ENCODE measurements at places on chromosomes 11 and 22. TPM values are rescaled to one million over a fixed set of nuclear protein-coding genes. Genes with fewer than 3 reads are reported as not detected.
A peak's percentile ranks its signal among the peaks of the same experiment; 100 is the strongest.

The RCN1 gene
- 28.4 TPM for total RNA-seq

DNA sequence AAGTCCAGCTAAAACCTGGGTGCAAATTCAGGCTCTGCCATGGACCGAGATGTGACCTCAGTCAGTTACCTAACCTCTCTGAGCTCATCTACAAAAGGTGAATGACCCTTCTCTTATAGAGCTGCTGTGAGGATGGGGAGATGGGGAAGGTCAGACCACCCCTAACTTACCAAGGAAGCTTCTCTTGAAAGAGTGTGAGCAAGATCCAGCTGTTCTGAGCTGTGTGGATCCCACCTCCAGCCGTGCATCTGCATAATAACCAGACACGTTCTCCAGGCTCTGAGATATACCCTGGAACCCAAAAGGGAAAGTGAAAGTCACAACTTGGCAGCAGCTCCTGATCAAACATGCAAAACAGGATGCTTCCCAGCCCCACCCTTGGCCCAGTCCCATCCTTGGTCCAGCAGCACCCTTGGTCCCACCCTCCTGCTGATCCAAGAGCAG is at the start of gene APOL3:
TSS of gene APOL3 (minus strand) at position 257 of the 444 bp plus-strand sequence. CDS start 11,700 bp downstream, outside the sequence.
- H3K27ac ChIP-seq: peak within 1 kb of the TSS; percentile 91
- H3K4me3 ChIP-seq: peak within 1 kb of the TSS; percentile 98
- peak; percentile 34 for DNase-seq
- H3K27me3 ChIP-seq: no peaks in the 10 kb centered on the region
- H3K4me1 ChIP-seq: peaks cover 98% of the 10 kb centered on the region

GRCh38 chr11:80650966-80651365 is 1210.1 kb upstream of the TENM4 start:
- H3K4me1 ChIP-seq: no peaks in the 10 kb centered on the region
- H3K4me3 ChIP-seq: no peak overlapping the region
- no peak overlapping the region for H3K27ac ChIP-seq
- no peaks in the 10 kb centered on the region for H3K27me3 ChIP-seq
- DNase-seq: no peak
- H3K36me3 ChIP-seq: no peaks in the 10 kb centered on the region

- H3K27me3 ChIP-seq: no peaks in the 10 kb centered on the region
- no peak overlapping the region for H3K27ac ChIP-seq
- peaks cover 12% of the 10 kb centered on the region for H3K4me1 ChIP-seq
- H3K36me3 ChIP-seq: no peaks in the 10 kb centered on the region
These were observed 44.3 kb downstream of the NNMT start for GRCh38 chr11:114340311-114341131.

- no peaks in the 10 kb centered on the region for H3K36me3 ChIP-seq
- H3K27ac ChIP-seq: peak overlapping the region; percentile 48
- H3K4me1 ChIP-seq: peaks cover 20% of the 10 kb centered on the region
- peak; percentile 3 for DNase-seq
- H3K27me3 ChIP-seq: no peaks in the 10 kb centered on the region
- no peak overlapping the region for H3K4me3 ChIP-seq
These were observed 54.2 kb downstream of the SLC25A17 start for GRCh38 chr22:40764763-40765441.

- DNase-seq: no peak
- H3K36me3 ChIP-seq: no peaks in the 10 kb centered on the region
- no peaks in the 10 kb centered on the region for H3K4me1 ChIP-seq
- no peak overlapping the region for H3K27ac ChIP-seq
- no peak overlapping the region for H3K4me3 ChIP-seq
These were observed 1185.3 kb downstream of the JRKL start for GRCh38 chr11:97574976-97575665.

GRCh38 chr11:70557742-70558485 is 159.6 kb downstream of the CTTN start:
- H3K4me3 ChIP-seq: no peak overlapping the region
- no peak overlapping the region for H3K27ac ChIP-seq
- no peak for DNase-seq
- no peaks in the 10 kb centered on the region for H3K4me1 ChIP-seq
- H3K36me3 ChIP-seq: no peaks in the 10 kb centered on the region

- no peak overlapping the region for H3K4me3 ChIP-seq
- H3K27ac ChIP-seq: no peak overlapping the region
These were observed 75.0 kb upstream of the AMPD3 start for GRCh38 chr11:10379871-10380568.

The PATE2 gene
- total RNA-seq: not detected

The HEPACAM gene
- total RNA-seq: not detected

- no peaks in the 10 kb centered on the region for H3K36me3 ChIP-seq
- no peaks in the 10 kb centered on the region for H3K4me1 ChIP-seq
- no peak overlapping the region for H3K4me3 ChIP-seq
- no peak overlapping the region for H3K27ac ChIP-seq
These were observed 1259.7 kb upstream of the RAG2 start for GRCh38 chr11:37857726-37858125.

DNA sequence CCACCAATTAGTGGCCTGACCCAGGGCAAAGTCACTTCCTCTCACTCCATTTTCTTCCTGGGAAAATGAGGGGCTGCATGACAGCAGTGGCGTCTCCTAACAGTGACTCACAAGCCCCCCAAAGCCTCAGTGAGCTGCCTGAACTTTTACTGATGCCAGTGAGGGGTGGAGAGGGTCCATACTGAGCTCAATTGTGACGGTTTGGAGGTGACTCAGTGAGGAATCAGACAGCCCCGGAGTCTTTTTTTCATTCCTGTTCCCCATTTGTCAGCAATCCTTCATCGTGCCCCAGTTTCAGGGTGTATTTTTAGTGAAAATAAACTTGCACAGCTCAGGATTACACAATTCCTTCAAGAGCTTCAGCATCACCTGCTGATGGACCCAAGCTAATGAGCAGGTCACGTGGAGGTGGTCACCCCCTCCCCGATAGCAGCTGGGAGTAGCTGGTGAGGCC is 30.1 kb upstream of the RASD2 start:
- no peak overlapping the region for H3K27ac ChIP-seq
- DNase-seq: no peak
- H3K4me1 ChIP-seq: no peaks in the 10 kb centered on the region
- peaks cover 21% of the 10 kb centered on the region for H3K27me3 ChIP-seq
- no peaks in the 10 kb centered on the region for H3K36me3 ChIP-seq

DNA sequence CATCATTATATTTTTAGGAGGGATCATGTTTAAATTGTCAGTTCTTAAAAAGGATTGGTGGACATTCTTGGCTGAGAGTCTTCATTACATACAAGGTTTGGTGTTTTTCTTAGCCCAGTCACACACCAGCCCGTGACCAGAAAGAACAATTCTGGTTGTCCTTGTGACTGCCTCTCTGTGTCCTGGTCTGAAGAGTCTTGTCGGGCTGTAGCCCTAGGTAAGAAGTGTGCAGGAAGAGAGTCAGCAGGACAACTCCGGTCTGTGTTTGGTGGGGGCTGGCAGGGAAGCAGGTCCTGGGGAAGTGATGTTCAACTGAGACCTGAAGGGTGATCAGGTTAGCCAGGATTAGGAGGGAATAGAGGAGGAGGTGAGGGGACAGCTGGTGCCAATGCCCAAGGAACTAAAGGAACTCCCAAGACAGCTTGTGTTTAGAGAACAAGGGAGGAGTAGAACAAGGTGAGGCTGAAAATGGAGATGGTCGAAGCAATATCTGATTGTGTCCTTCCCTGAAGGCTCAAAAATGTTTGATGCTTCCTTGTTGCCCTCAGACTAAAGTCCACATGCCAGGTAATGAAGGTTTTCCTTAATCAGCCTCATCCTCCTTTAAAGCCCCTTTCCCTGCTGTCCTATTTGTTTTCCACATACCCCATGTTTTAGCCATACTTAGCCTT is 65.3 kb upstream of the ADORA2A start:
- H3K27ac ChIP-seq: no peak overlapping the region
- no peak for DNase-seq
- H3K4me3 ChIP-seq: no peak overlapping the region
- H3K27me3 ChIP-seq: no peaks in the 10 kb centered on the region

DNA sequence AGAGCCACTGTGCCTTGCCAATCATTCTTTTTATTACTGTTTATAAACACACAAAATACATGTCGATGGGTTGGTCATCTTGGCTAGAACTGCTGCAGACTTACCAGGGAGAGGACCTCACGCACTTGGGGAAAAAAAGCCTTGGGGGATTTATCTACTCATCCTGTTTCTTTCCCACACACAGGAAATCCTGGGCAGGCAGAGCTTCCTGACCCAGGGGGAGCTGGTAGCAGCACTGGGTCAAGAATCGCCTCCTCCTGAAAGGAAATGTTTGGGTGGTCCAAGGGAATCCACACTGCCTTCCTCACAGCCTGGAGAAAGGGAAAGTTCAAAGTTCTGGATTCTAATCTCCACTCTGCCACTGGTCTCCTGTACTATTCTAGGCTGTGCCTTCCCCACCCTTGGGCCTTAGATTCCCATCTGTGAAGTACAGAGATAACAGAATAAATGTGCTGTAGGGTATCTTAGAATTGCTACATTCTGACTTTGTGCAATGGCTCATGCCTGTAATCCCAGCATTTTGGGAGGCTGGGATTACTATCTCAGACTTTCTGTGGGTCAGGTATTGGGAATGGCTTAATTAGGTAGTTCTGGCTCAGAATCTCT is 31.2 kb upstream of the SMTN start:
- no peak overlapping the region for H3K27ac ChIP-seq
- DNase-seq: no peak

DNA sequence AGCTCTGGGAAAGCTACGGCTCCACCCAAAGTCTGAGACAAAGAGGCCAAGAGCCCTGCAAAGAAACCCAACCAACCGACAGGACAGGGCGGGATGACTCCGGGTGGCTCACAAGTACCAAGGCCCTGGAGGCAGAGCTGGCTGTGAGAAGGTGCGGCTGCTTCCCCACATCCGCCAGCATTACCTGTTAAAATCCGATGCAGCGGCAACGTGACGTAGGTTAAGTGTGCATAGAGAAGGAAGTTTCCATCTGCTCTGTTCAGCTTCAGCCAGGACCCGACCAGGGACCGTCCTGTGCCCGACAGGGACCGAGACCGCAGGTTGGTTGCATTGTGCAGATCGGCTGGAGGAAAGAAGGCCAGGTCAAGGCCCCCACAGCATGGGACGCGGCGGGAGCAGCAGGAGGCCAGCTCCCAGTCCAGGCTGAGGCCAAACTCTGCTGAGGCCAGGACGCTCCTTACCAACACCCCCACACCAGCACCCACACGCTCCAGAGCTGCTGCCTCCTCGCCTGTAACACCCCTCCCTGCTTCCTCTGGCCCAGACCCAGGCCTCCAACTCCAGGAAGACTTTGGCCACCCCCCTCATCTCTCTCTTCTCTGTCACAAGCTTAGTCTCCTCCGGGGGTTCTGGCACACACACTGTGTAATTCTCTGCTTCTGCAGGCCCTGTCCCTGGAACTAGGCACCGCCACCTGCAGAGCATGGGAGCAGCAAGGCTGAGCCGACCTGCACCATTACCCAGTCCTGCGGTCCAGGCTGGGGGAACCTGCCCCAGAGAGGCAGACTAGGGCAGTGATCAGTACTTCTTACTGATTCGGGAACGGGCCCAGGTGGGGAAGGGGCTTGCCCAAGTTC is 34.1 kb downstream of the NUP50 start:
- no peaks in the 10 kb centered on the region for H3K36me3 ChIP-seq
- DNase-seq: no peak
- no peaks in the 10 kb centered on the region for H3K27me3 ChIP-seq
- no peak overlapping the region for H3K27ac ChIP-seq
- H3K4me1 ChIP-seq: no peaks in the 10 kb centered on the region

The VPREB3 gene
- 1.7 TPM for total RNA-seq

The ACRV1 gene
- 0.23 TPM for total RNA-seq

GRCh38 chr11:76629116-76629852 is 41.3 kb downstream of the LRRC32 start:
- H3K4me1 ChIP-seq: peaks cover 49% of the 10 kb centered on the region
- DNase-seq: peak; percentile 51
- H3K36me3 ChIP-seq: peaks cover 9% of the 10 kb centered on the region
- H3K27ac ChIP-seq: peak overlapping the region; percentile 79

- peaks cover 10% of the 10 kb centered on the region for H3K36me3 ChIP-seq
- H3K27me3 ChIP-seq: no peaks in the 10 kb centered on the region
- no peak overlapping the region for H3K4me3 ChIP-seq
- H3K27ac ChIP-seq: no peak overlapping the region
- no peaks in the 10 kb centered on the region for H3K4me1 ChIP-seq
- DNase-seq: no peak
These were observed 45.6 kb downstream of the IGSF9B start for GRCh38 chr11:133911171-133911570.

GRCh38 chr11:2963761-2964160 is 28.4 kb downstream of the NAP1L4 start:
- H3K4me1 ChIP-seq: peaks cover 44% of the 10 kb centered on the region
- H3K4me3 ChIP-seq: no peak overlapping the region
- no peak overlapping the region for H3K27ac ChIP-seq
- no peak for DNase-seq
- no peaks in the 10 kb centered on the region for H3K27me3 ChIP-seq

DNA sequence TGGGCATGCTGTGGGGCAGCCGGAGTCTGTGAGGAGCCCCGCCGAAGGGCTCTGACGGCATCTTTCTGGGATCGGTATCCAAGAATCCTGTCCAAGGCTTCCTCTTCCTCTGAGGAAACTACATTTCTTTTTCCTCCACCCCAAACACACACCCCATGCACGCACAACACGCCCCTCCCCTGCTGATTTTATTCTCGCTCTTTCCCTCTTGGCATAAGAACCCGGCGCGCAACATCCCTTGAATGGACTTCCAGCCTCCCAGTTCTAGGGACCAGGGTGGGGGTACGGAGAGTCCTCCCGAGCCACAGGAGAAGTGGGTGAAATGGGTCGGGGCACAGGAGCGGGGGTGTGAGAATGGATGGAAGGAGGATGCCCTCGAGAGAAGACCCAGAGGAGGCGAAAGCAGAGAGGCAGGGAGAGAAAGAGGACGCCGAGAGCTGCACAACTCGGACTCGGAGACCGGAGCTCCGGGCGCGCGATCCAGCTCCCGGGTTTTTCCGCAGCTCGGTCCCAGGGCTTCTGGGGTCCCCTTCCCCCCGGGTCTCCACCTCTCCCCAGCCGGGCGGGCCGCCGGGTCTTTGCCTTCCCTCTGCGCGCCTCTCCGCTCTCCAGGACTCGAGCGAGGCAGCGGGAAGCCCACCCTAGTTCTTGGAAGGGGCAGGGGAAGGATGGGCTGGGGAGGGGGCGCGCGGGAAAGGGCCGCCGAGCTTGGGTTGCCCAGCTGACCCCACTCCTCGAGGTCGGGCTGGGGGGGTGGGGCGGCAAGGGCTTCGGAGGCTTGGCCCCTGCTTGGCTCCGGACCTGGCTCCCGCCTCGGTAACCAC is 1.5 kb upstream of the LARGE1 start:
- H3K4me3 ChIP-seq: peak overlapping the region; percentile 75
- peaks cover 65% of the 10 kb centered on the region for H3K27me3 ChIP-seq
- H3K27ac ChIP-seq: peak overlapping the region; percentile 33
- H3K4me1 ChIP-seq: peaks cover 17% of the 10 kb centered on the region

GRCh38 chr11:2304506-2305139 is 2.8 kb downstream of the TSPAN32 start:
- no peaks in the 10 kb centered on the region for H3K27me3 ChIP-seq
- no peak overlapping the region for H3K27ac ChIP-seq
- no peaks in the 10 kb centered on the region for H3K36me3 ChIP-seq
- H3K4me1 ChIP-seq: peaks cover 28% of the 10 kb centered on the region
- DNase-seq: no peak
- H3K4me3 ChIP-seq: peak overlapping the region; percentile 11

Measured in activated T-cell treated with anti-CD3 and anti-CD28 coated beads, Interleukin-2, amount 50 U/mL, for 72 hours (primary cell).